ENCODE measurements at places on chromosomes 6 and 20.

GRCh38 chr6:148736774-148737412, 9.9 kb upstream of the UST start:
- no peak for DNase-seq

- DNase-seq = no peak
Measured at GRCh38 chr20:60186412-60186811, 228.2 kb downstream of the CDH26 start.

DNA sequence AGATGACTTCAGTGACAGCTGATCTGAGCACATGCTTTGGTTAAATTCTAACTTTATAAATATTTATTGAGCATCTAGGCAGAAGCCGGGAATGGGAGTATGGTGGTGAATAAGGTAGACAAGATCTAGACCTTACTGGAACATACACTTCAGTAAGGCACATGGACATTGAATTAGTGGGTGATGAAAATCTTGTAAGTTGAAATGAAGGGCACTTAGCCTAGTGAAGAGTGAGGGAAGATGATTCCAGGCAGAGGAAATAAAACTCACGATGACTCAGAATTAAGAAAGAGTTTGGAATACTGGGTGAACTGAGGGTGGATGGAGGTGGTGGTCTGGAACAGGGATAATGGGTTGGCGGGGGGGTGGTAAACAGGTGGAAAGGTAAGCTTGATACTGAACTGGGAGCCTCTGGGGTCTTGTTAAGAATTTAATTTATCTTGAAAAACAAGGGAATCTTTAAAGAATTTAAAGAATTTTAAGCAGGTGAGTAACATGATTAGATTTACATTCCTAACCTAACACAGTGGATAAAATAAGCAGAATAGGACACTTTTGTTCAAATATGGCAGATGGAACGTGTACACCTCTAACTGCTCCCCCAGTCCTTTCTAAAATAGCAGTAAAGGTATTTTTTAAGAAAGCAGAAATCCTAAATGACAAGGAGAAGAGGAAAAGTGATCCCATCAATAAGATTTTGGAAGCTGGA, 75.2 kb upstream of the ARHGAP18 start:
- no peak for DNase-seq

GRCh38 chr6:29631860-29632731, 887 bp downstream of the GABBR1 start:
- DNase-seq = peak; percentile 49

- DNase-seq = peak; percentile 41
Measured at GRCh38 chr20:44946271-44946852, 13.8 kb downstream of the TOMM34 start.

GRCh38 chr6:52285177-52286068, 881 bp upstream of the MCM3 start:
- DNase-seq = peak; percentile 35

GRCh38 chr6:149977221-149977620, 13.5 kb downstream of the ULBP1 start:
- DNase-seq = no peak

DNA sequence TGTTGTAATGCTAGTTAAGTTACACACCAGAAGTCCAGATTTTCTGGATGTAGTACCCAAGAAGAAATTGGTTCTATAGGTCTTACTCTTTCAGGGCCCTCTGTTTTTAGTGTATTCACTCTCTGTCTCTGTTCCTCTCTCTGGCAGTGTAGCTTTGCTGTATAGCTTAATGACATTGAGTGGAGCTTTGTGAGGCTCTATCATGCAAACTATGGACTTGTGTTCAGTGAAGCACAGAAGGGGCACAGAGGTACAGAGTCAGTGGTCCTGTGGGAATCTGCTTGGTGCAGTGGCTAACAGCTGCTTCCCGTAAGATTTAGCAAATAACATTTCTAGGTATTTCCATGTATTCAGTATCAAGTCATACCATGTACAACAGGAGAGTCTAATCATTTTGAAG, 26.1 kb downstream of the NKX2-4 start:
- no peak for DNase-seq

GRCh38 chr6:11424395-11425034, 113.0 kb upstream of the TMEM170B start:
- DNase-seq = no peak

- no peak for DNase-seq
Measured at GRCh38 chr20:1137236-1137635, 18.8 kb downstream of the PSMF1 start.

GRCh38 chr6:133817460-133818047, 71.4 kb upstream of the TCF21 start:
- no peak for DNase-seq

DNA sequence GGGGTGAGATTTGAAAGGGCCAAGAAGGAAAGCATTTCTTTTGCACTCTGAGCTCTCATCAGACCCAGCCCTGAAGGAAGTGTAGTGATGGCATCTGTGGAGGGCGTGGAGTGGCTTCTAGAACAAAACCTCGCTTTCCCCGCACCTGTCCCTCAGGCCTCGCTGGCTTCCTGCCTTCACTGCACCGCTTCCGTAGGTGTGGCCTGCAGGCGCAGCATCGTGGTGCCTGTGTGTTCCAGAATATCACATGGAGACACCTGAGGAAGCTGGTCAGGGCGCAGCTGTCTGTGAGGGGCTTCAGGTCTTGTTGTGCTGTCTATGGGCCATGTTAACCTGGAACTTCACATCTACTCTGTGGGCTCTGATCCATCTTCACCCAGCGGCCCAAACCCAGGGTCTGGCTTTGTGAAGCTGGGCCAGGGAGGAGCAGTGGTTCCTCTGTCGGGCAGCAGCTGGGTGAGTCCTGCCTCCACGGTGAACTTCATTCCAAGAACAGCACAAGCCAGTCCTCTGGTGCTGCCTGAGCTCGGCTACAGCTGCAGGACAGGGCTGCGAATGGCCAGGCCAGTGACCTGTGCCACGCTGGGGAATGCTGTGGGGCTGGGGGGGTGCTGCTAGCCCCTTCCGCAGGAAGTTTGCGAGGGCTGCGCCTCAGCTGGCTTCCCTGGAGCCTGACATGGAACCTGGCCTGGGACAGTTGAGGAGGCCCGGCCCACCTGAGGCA, 40.9 kb downstream of the DSTN start:
- DNase-seq = no peak

Measured in LHCN-M2 (cell line).